Dermis blood vessel endothelial cell (primary cell): ENCODE measurements at places on chromosomes 4 and X.

- no peak for DNase-seq
These were observed 49.5 kb downstream of the UNC5C start for GRCh38 chr4:95499291-95499696.

GRCh38 chr4:35697210-35697736 is 547.0 kb downstream of the ARAP2 start:
- DNase-seq, result no peak

DNA sequence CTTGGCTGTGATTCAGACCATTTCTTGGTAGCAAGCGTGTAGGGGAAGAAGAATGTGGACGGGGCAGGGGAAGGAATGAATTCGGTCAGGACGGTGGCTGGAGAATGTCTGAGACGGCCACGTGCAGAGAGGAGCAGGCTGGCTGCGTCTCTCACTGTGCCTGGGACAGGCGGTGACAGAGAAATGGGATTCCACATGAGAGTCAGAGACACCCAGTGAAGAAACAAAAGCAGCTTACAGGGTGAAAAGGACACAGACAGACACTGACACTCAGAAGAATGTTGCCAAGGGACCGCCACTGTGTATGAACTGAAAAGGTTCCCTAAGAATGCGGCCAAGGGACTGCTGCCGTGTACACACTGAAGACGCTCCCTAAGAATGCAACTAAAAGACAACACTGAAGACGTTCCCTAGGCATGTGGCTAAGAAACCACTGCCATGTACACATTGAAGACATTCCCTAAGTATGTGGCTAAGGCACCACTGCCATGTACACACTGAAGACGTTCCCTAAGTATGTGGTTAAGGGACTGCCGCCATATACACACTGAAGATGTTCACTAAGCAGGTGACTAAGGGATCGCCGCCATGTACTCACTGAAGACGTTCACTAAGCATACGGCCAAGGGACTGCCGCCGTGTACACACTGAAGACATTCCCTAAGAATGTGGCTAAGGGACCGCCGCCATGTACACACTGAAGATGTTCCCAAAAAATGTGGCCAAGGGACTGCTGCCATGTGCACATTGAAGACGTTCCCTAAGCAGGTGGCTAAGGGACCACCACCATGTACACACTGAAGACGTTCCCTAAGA is 49.1 kb downstream of the DHRSX start:
- no peak for DNase-seq

DNA sequence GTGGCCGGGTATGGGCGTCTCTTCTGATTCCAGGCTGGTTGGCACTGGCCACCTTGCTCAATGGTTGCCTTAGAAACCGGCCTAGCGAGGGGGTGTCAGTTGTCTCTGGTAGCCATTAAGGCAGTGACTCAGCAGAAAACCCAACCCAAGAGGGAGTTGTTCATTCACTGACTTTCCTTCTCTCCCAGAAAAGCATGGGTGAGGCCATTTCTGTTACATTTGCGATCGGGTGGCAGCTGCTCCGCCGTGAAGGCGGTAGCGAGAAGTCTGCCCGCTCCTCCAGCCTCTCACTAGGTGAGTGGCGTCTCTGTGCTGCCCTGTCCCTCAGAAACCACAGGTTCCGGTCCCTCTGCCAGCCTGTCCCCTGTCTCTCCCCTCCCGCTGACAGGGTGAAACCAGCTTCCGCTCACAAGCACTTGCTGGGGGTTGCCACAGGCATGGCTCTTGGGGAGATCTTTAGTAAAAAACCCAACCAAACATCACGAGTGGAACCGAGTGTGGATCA is 17.4 kb downstream of the IRAK1 start:
- DNase-seq, result peak; percentile 7

GRCh38 chrX:124975456-124975855 is 344.2 kb upstream of the TEX13C start:
- no peak for DNase-seq

DNA sequence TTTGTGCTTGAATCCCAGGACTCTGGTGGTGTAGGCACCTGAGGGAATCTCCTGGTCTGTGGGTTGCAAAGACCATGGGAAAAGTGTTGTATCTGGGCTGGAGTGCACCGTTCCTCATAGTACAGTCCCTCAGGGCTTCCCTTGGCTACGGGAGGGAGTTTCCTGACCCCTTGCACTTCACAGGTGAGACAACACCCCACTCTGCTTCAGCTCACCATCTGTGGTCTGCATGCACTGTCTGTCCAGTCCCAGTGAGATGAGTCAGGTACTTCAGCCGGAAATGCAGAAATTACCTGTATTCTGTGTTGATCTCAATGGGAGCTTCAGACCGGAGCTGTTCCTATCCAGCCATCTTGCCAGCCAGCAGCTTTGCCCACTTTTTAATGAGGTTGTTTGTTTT is 353.0 kb upstream of the IRS4 start:
- DNase-seq, result no peak

DNA sequence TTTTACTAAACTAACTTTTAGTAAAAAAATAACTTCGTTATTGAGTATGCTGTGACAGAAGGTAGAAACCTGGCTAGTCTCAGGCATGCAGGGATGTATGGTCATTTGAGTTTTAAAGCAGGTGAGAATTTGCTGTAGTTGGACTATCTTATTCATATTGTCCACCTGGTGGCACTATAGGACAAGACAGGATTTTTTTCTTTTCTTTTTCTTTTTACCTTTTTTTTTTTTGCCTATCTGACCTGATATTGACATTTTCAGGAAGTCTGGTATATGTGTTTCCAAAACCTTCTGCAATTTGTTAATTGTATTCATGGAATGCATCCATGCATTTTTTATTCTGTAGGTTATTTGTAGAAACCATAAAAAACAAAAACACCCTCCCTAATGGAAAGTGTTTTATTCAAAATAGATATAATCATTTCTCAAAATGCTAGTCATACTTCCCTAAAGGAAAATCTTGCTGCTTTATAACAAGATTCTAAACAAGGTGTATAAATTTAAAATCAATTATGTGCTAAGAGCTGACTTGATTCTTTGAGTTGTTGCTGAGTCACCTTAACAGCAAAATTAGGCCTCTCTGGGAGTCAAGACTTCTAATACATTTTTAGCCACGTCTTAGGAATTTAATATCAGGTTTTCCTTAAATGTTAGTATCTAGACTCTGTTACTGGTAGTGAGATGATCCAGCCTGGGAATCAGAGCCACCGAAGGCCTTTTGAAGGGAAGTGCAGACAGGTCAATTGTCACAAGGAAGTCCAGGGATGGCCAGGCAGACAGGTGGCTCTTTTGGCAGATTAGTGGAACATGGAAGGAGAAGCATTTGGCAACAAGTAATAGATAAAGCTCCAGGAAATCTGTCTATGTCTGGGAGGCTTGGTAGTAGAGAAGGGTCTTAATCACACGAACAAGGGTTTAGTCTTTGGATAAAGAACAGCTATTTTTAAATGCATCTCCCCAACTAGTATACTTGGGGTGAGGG is 201.3 kb upstream of the GNPDA2 start:
- peak; percentile 7 for DNase-seq

- no peak for DNase-seq
These were observed 297.5 kb upstream of the PABPC4L start for GRCh38 chr4:134499074-134499473.

DNA sequence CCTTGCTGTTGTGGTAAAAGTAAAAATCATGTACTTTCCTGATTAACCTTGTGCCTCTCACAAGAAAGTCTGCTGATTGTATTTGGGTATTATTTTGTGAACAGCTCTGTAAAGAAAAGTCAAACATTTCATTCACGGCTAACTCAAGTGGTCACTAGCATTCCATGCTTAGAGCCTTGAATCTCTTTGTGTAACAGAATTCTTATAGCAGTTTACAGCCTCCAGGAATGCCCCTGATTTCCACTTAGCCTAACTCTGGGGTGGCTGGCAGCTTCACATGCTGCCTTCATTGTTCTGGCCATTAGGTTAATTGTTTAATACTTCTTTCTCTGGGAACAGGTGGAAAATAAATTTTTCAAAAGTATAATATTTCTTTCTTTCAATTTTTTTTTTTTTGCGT is 226.7 kb downstream of the RBMX2 start:
- no peak for DNase-seq

DNA sequence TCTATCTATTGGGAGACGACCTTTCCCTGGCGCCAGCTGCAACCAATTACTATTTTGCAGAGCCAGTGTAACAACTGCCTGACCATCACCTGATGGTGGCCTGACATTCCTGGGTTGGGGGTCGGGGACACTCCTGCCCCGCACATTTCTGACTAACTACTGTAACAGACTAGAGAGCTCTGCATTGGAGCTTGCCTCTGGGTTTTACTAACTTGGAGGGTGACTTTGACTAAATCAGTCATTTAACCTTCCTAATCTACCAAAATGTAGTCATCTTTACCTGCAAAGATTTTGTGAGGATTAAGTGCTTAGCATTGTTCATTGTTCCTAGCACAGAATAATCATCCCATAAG is 37.5 kb upstream of the ABCG2 start:
- DNase-seq, result no peak

- no peak for DNase-seq
These were observed 55.0 kb downstream of the FBXW7 start for GRCh38 chr4:152480901-152481300.

DNA sequence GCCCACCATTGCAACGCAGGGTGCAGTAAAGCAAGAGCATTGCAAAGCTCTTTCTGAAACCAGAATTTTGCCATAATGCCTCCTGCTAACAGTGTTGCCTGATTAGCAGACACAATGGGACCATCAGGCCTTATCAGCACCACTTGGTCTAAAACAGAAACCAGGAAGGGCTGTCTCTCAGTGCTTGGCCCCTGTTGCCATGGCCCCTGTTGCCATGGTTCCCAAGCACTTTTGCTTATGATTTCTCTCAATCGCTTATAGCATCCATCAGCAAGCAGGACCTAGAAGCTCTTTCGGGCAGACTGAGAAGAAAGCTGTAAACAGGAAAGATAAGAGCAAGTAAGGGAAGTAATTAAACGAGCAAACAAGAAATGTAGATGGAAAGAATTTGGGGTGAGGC is 36.8 kb downstream of the RTL5 start:
- DNase-seq, result peak; percentile 89

- DNase-seq, result no peak
These were observed 149.4 kb upstream of the CHRDL1 start for GRCh38 chrX:110944751-110945675.

GRCh38 chr4:24330573-24330972 is 253.8 kb downstream of the DHX15 start:
- no peak for DNase-seq

DNA sequence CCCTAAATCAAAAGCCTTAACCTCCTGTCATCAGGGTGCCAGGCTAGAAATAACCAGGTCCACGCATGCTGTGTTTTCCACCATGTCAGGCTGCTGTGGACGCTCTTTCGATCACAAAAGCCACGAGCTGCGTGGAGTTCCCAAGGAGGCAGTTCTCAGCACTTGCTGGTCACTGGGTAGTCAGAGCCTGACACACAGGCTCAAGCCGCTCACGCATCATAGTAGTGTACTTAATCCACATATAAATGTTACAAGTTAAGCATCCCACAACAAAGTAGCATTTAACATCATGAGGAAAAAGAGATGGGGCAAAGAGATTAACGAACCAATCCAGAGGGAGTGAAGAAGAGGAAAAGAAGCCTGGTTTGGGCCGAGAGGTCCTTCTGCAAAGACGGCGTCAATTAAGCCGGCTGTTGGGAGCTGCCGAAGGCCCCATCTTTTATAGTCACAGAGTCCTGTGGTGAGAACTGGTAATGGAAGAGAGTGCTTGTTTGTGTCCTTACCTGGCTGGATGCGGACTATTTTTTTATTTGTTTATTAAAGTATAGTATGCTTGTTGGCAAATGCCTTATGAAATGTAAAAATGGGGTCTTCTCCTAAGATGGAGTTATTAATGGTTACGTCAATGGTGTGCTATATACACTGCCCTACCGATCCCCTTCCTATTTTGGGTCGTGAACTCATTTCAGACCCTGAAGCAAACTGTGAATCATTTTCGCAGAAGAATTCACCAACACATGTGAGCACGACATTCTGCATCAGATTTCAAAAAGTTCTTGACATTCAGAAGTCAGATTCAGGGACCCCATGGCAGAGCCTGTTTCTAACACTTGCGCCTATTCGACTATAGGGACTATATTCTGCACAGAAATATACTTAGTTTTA is 675 bp downstream of the PRIMPOL start:
- peak; percentile 65 for DNase-seq

- no peak for DNase-seq
These were observed 39.6 kb downstream of the SOWAHB start for GRCh38 chr4:76858319-76858718.

GRCh38 chrX:15983034-15983433 is 128.4 kb upstream of the AP1S2 start:
- no peak for DNase-seq

DNA sequence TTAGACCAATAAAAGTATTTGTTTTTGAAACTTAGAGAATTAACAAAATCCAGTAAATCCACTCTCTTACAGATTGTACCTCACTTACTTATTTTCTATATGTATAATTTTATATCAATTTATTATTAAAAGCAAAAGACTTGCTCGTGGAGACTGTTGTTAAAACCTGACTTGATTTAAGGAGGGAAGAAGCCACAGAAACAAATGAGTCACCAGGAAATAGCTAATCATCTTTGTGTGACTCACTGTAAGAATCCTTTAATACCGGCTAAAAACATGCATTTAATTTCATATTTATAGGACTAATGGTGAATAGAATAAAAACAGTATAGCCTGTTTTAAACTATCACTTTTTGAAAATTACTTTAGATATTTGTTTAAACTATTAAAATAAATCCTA is 29.9 kb upstream of the UBE2NL start:
- no peak for DNase-seq

DNA sequence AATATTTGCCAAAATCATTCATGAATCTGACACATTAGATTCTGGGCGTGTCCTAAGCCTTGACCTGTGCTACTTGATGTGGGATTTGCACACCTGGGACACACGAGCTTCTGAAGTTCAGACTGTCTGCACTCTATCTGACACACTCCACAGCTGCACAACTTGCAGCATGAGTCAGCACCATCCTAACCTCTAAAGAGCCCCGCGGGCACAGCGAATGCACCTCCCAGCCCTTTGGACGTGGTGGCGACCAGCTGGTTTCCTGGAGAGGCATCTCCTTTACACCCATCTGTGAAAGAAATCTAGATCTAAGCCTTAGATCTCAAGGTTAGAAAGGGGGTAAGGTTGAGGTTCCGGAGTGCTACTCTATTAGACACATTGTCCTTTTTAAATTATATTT is 69.2 kb downstream of the SORBS2 start:
- peak; percentile 34 for DNase-seq

DNA sequence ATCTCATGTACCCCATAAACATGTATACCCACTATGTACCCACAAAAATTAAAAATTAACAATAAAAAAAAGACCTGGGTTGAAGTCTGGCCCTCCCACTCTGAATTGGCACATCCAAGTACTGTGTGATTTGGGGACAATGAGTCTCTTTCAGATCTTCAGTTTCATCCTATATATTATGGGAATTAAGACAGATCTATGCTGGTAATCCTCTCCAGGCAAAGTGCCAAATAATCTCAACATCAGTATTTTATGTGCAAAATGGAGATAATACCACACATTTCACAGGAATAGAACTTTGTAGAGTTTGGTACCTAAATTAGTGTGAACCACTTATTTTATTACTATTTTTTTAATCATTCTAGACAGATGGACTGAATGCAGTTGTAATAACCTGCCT is 11.0 kb upstream of the SCD5 start:
- no peak for DNase-seq

- DNase-seq, result no peak
These were observed 378.4 kb downstream of the PABPC4L start for GRCh38 chr4:133823177-133823576.

GRCh38 chr4:177282284-177282835 is 27.3 kb upstream of the NEIL3 start:
- no peak for DNase-seq

GRCh38 chrX:27675493-27675892 is 85.3 kb downstream of the DCAF8L2 start:
- no peak for DNase-seq
